ENCODE measurements at places on chromosomes 5 and 9. TPM values are rescaled to one million over a fixed set of nuclear protein-coding genes. Genes with fewer than 3 reads are reported as not detected.
A peak's percentile ranks its signal among the peaks of the same experiment; 100 is the strongest.

C5 gene
- 10.2 TPM for total RNA-seq

IFNA2 gene
- total RNA-seq = not detected

FAM151B gene
- total RNA-seq = not detected

PCSK5 gene
- 1.1 TPM for total RNA-seq

CENPK gene
- total RNA-seq = 104 TPM

GRCh38 chr5:8458038-8458383 is 589.1 kb downstream of the MTRR start:
- no peak for DNase-seq

- no peak for DNase-seq
These were observed 33.9 kb downstream of the ZFR start for GRCh38 chr5:32410630-32411029.

- no peak for DNase-seq
These were observed 832.7 kb upstream of the ZNF608 start for GRCh38 chr5:125579182-125579581.

- DNase-seq = no peak
These were observed 188.5 kb downstream of the COX7C start for GRCh38 chr5:86806206-86806605.

- DNase-seq = no peak
These were observed 127.9 kb downstream of the ADAMTS2 start for GRCh38 chr5:179217356-179217755.

DNA sequence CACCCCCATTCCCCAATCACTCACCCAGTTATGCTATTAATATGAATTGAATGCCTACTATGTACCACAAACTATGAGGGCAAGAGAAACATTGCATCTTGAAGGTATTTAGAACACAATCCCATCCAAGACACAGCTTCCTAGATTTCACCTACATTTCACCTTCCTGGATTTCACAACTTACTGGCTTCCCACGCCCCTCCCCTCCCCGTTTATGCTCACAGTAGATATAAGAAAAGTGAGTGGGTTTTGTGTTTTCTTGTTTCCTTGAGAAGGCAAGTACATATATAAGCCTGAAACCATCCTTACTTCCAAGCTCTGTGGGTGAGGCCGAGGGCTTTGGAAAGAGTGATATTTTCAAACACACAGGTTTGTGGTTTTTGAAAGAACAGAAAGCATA is 465.0 kb downstream of the BNC2 start:
- DNase-seq = no peak

DNA sequence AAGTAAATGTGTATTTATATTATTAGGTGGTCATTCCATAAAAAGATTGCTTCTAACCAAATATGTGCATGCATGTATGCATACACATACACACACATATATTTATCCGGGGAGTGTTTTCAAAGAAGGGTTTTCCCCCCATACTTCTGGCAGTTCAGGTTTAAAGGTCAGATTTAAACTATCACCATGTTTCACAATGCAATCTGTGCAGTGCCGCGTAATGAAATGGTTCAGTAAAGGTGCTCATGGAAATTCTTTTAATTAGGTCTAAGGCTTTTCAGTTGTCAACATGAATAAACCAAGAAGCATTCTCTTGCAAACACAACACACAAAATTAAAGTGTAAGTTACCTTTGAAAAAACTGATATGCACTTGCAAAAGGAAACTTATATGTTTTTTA is 211.0 kb downstream of the CRB2 start:
- DNase-seq = no peak

- DNase-seq = no peak
These were observed 13.1 kb downstream of the RNF44 start for GRCh38 chr5:176524138-176524537.

DNA sequence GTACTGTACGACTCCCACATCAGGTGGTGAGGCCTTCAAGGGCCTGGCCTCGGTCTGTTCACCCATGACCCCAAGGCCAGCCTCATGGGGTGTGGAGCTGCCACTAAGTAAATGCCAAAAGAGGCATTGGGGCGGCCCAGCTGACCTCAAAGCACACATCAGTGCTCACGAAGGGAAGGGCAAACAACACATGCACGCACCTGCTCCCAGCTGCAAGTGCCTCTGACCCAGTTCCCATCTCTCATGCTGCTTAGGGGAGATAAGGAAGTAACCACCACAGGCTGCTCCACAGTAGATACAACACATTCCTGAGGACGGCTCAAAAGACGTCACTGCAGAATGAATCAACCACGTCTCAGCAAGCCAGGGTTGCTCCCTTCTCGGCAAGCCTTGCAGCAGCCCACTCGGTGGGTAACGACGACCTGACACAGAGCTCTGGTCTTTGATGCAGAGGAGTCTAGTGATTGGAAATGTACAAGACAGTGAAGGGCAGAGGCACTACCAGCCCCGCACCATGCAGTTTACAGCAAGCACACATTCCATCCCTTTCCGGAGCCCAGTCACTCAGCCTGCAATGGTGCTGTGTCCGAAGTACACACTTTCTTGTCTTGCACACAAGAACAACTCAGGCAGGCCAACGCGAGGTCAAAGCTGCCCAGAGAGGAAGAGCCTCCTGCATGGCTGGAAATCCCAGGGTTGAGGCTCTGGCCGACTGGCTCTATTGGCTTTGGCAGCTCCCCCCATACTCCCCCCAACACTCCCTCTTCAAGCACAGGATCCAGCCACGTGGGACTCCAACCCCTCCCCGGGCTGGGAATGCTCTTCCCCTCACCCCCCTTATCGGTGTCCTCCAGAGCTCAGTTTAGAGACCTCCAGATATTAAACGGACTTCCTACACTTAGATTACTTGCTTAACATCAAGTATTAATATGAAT is 31.8 kb downstream of the FABP6 start:
- DNase-seq = peak; percentile 43

DNA sequence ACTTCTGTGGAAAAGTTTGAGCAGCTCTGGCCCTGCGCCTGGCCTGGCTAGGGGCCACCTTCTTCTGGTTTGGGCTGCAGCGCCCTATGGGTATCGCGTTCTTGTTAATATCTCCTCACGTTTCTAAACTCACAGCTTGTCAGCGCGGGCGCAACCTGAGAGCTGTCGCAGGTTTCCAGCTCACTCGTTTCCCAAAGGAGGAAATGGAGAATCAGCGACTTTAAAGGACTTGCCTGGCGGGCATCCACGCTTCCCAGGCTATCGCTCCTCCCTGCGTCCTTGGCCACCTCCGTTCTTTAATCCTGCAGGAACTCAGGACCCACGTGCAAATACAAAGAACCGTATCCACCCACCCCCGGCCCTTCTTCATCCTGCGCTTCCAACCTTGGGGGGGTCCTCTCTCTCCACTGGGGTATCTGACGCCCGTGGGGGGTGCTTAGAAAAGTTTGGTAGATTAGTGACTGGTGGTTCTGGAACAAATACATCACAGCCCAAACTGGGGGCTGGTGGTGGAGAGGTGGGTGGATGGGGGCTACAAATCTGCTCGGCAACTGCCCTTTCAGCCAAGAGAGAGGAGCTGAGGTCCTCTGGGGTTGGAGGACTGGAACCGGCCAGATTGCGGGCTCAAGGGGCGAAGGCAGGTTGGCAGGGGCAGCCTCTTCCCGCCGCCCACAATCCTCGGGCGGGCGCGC is 578 bp upstream of the PSAT1 start:
- peak; percentile 13 for DNase-seq

- DNase-seq = no peak
These were observed 29.8 kb downstream of the PCDHAC2 start for GRCh38 chr5:140996060-140996459.

Measured in OCI-LY7 (cell line).